IPS-NIHi11 (cell line): ENCODE measurements at places on chromosomes 11 and 22.

- no peak for DNase-seq
Measured at GRCh38 chr11:17774232-17775034, 39.9 kb downstream of the KCNC1 start.

DNA sequence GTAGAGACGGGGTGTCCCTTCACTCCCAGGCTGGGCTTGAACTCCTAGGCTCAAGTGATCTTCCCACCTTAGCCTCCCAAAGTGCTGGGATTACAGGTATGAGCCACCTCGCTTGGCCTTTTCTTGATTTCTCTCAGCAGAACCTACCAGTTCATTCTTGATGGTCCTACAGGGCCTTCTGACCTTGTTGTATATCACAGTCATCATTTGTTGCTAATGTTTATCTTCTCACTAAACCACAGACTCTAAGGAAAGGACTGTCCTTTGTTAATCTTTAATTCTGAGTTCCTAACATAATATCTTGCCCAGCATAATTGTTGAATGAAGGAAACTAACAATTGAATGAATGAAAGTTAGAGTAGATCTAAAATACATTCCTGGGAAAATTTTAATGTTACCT is 22.0 kb upstream of the ZC3H12C start:
- DNase-seq: no peak

DNA sequence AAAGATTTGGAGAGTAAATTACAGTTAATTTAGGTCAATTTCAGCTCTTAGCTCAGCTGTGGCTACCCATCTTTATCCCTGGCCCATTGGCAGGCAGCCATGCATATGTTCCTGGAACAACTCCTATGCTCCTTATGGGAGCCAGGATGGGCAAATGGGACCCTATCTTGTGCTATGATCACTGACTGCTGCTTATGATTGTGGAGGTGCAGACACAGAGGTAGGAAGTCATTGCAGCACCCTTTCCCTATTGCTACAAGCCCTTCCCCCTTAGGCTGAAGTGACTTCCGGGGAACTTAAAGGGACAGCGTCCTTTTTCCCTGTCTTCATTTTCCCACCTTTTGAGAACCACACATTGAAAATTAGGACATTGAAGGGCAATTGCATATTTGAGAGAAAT is 112.7 kb downstream of the FCHSD2 start:
- DNase-seq: no peak

GRCh38 chr11:108093128-108093904 is 28.1 kb upstream of the ACAT1 start:
- no peak for DNase-seq

DNA sequence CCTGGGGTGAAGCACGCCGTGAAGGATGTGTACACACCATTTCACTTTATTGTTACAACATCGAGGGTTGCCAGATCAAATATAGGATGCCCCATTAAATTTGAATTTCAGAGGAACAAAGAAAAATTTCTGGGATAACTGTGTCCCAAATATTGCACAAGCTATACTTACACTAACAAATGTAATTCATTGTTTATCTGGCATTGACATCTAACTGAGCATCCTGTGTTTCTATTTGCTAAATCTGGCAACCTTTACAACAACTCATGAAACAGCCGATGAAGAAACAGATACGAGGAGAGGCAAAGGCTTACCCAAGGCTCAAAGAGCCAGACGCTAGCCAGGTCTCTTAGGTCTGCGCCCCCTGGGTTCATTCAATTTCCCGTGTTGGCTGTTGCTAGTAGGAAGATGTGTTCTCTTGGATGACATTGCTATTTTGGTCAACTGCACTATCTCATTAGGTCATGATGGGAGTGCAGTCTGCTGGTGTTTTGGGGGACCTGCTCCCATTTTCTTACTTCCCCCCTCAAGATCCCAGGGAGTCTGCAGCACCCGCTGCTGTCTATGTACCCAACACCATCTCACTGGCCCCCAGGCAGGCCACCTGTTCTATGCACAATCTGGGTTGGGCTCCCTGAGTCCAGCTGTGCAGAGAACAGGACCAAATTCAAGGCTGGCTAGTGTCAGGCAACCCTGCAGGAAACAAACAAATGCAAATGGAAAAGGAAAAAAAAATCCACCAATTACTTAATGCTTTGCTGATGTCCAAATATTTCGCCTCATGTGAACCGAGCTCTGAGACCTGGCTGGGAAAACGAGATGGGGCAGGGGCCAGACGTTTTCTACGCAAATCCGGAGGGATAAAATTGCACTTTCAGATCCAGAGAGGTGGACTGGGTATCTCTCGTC is 560.9 kb downstream of the MIAT start:
- no peak for DNase-seq

GRCh38 chr22:27113211-27113635 is 455.8 kb downstream of the MIAT start:
- no peak for DNase-seq

GRCh38 chr11:74871037-74871436 is 77.9 kb downstream of the XRRA1 start:
- DNase-seq: no peak

DNA sequence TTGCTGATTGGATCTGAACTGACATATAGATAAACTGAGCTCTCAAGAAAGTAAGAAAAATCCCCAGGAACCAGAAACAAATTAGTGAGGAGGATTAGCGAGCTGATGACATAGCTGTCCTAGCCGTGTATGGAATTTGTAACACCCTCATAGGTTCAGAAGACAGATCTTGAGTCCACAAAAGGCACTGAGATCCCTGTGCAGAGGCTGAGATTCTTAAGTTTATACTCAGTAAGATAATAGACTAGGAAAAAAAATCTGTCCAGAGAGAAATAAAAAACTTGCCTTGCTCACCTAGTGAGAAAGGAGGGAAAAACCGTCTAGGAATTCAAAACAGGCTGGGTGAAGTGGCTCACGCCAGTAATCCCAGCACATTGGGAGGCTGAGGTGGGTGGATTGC is 4.6 kb downstream of the NUMA1 start:
- no peak for DNase-seq

DNA sequence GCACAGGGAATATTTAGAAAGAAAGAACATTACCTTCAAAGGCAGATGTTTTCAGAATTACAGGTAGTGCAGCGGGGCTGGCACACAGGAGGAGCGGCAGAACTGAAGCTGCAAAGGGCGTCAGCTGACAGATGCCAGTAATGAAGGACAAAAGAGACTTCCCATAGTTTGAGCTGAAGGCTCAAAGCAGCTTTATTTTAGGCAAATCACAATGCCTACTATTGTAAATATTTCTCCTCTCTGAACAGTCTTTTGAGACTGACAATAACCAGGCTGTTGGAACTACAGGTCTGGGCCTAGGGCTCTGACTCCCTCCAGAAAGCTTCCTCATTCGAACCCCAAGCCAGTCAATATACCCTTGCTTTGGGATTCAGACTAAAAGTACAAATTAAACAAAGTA is 256.9 kb upstream of the NARS2 start:
- no peak for DNase-seq

- no peak for DNase-seq
Measured at GRCh38 chr11:79456501-79456900, 15.7 kb upstream of the TENM4 start.

DNA sequence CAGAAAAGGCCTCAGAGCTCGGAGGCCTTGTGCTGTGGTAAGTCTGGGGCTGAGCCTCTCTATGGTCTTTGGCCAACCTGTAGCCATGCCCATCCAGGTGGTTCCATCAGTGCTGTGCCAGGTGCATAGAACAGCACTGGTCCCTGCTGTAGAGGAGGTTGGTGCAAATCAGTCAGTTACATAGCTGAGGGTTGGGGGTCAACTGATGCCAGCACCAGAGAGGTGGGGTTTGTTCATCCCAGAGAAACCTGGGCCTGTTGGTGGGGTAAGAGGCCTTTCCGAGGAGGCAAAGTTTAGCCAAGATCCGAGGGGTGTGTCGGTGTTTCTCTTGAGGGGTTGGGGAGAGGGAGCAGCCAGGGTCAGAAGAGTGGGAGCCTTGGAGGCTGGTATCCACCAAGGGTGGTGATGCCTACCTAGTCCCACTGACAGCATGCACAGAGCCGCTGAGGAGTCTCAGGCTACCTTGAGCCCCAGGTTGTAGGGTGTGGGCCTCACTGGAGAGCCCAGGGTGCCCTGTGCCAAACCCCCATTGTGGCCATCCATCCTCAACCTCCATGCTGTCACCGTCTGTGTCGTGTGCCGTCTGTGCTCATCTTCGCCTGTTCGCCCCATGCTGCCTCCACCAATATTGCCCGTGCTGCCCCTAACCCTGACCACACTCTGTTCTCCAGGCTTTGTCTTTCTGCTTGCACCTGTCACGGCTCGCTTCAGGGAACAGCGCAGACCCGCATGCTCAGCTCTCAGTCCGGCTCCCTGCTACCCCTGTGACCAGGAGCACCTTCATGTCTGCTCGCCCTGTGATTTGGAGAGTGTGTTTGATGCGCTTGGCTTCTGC is 78.7 kb upstream of the SUSD2 start:
- no peak for DNase-seq

GRCh38 chr22:20805972-20806471 is 32.1 kb downstream of the SERPIND1 start:
- DNase-seq: no peak

GRCh38 chr11:112613051-112613972 is 347.9 kb upstream of the NCAM1 start:
- DNase-seq: no peak

DNA sequence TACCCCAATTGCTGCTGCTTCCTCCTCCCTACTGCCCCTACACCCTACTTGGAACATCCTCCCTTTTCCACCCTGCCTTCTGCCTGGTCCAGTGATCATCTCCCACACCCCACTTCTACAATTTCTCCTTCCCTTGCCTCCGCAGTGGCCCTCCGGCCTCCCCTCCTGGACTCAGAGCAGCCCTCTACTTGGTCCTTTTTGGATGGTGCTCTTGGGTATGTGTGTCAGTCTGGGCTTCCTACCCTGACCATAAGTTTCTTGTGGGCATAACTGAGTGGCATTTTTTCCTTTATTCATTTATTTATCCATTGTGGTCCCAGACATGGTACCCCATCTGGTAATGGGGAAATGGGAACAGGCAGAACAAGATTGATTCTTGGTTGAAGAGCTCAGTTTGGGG is 111.4 kb upstream of the NAV2 start:
- DNase-seq: no peak

DNA sequence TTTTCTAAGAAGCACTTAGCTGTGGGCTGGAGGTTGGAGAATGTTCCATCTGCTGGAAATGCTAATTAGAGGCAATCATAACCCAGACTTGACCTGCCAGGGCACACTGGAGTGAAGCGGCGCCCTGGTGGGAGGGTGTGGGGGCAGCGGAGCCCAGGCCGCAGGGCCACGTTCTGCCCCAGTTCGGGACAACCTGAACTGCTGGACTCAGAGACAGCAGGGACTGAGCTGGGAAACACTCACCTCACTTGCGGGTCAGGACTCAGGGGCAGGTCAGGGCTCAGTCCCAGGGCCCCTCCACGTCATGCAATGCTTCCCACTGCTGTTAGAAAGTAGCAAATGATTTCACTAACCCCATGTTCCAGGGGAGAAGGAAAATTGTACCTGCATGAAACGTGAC is 316.4 kb downstream of the NTM start:
- DNase-seq: no peak

DNA sequence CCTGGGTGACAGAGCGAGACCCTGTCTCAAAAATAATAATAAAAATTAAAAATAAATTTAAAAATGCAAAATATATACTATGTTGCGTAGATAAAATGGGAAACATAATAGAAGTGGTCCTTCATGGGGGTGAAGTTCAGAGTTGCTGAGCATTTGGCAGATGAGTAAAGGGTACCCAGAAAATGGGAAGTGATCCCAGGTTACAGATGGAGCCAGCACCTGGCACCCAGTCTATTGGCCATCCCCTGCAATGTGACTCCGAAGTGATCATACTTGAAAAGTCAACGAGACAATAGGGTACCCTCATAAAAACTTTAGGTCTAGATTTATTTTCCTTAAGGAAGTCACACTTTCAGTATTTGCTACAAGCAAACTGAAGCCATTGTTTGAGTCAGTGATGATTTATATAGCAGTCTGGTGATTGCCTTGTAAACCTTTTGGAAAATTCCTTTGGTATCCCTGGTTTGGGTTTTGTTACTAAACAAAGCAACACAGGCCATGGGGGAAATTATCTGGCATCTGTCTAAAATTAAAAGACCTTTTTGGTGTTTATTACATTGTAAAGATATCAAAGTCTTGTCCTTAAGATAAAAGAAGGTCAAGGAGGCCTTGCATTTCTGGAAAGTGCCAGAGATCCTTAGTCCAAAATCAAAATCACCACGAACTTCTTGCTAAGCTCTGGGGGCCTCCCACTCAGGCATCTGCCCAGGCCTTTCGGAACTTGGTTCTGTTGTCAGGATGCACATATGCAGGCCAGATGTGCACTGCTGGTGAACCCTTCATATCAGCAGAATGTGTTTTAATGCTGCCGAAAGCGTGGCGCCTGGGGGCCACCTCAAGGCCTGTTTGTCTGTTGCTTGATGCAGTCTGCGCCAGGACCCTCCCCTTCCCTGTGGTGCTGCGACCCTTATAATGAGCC is 4.3 kb downstream of the SMARCB1 start:
- no peak for DNase-seq

DNA sequence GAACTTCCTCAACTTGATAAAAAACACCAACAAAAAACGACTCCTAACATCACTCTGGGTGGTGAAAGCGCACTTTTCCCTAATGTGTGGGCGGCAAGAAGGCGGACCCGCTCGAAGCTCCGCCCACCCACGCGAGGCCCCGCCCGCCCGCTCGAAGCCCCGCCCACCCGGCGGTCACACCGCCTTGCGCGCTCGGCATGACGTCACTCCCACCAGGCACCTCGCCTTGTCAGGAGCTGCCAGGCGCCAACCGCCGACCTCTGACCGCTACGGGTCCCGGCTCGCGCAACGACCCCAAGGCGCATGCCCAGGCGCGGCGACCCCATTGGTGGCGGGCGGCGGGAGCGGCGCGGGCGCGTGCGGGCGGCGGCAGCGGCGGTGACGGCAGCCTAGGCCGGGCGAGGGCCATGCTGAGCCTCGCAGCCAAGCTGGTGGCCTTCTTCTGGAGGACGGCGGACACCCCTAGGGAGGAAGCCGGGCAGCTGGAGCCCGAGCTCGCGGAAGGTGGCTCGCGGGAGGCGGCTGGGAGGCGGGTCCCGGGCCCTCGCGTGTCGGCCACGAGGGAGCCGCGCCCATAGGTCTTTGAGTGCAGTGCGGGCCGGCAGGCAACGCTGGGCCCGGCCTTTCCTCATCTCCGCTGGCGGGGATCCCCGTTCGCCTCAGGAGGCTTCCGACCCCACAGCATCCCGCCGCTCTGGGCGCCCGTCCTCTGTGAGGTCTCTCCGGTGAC is at the start of gene MOV10L1:
Gene MOV10L1 (plus strand): TSS at position 325 of the 730 bp plus-strand sequence. CDS start 83 bp downstream, at position 408.
- peak; percentile 71 for DNase-seq

DNA sequence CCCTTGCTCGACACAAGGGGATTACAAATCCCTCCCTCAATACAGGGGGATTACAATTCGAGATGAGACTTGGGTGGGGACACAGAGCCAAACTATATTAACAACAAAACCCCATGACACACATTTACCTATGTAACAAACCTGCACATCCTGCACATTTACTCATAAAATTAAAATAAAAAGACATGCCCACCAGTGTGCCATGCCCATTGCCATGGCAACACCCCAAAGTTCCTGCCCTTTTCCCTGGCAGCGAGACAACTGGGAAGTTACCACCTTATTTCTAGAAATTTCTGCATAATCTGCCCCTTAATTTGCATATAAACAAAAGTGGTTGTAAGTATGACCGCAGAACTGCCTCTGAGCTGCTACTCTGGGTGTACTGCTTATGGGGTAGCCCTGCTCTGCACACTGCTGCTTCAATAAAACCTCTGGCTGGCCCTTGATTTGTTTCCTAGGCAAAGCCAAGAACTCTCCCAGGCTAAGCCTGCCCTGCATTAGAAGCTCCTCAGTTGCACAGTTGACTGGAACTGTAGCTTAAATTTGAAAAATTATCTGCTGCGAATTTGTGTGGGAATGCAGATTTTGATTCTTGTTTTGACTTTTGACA is 8.6 kb upstream of the INCENP start:
- no peak for DNase-seq
